Caco-2 (cell line): ENCODE measurements at places on chromosomes 2 and 18. TPM values are rescaled to one million over a fixed set of nuclear protein-coding genes. Genes with fewer than 3 reads are reported as not detected.

APOB gene
- 190 and 234 TPM in 2 replicates for total RNA-seq

SLC66A2 gene
- total RNA-seq = 18.8 and 19.5 TPM in 2 replicates

SEPTIN2 gene
- total RNA-seq = 209 TPM in 2 replicates

SNORC gene
- 4.3 and 4.8 TPM in 2 replicates for total RNA-seq

KIDINS220 gene
- total RNA-seq = 32.3 and 32.8 TPM in 2 replicates

MEP1B gene
- total RNA-seq = not detected in 2 replicates

DNER gene
- not detected in 2 replicates for total RNA-seq

SERPINB12 gene
- not detected in 2 replicates for total RNA-seq

PLCD4 gene
- total RNA-seq = 0.26 and 0.48 TPM in 2 replicates

RTP5 gene
- not detected in 2 replicates for total RNA-seq

ATF2 gene
- total RNA-seq = 44.0 and 47.1 TPM in 2 replicates

ALLC gene
- not detected in 2 replicates for total RNA-seq

UGT1A10 gene
- total RNA-seq = 0.77 and 1.0 TPM in 2 replicates

INSIG2 gene
- 12.2 and 14.1 TPM in 2 replicates for total RNA-seq

ALS2 gene
- 34.2 and 38.3 TPM in 2 replicates for total RNA-seq

MYO5B gene
- total RNA-seq = 28.3 and 28.6 TPM in 2 replicates

ZNF638 gene
- total RNA-seq = 133 and 134 TPM in 2 replicates

FTCDNL1 gene
- total RNA-seq = 0.35 and 0.68 TPM in 2 replicates

TMEM169 gene
- total RNA-seq = 1.1 and 1.3 TPM in 2 replicates
